ENCODE measurements at places on chromosomes 6 and 20.

DNA sequence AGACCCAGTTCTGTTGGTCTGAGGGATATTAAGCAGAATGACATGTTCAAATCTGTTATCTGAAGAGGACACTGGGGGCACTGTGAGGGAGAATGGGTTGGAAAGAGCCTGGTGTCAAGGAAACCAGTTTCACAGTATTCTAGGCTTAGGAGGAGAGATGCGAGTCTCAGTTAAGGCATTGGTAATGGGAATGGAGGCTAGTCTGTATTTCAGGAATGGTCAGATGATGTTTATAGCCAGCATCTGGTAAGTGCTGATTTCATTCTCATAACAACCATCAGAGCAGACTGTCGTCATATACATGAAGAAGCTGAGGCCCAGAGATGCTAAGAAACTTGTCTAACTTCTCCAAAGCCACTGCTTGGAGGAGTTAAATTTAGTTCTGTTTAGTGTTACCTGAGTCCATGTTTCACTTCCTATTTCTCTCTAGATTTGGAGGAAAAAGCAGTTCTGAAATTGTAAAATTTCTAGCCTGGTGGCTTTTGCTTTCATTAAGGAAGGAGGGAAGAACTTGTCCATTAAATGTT, 242.0 kb downstream of the ARID1B start:
- peak; percentile 16 for DNase-seq

GRCh38 chr20:44598423-44599305, 16.3 kb downstream of the PKIG start:
- no peak for DNase-seq

DNA sequence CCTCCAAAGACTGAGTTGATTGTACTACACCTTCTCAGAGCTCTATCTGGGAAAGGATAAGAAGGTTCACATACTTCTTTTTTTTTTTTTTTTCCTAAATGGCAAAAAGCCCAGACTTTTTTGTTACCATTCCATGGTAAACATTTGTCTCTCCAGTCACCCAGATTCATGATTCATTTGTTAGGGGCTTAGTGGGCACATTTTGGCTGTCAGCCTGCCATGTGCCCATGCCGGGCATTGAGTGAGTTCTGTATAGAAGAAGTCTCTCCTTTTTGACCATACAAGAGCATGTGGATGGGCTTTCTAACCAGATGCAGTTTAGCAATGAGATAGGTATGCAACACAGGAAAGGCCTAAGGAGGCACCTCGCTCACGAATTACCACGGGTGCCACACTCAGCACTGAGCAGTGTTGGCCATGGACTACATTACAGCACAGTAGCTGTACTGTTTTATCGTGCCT, 447.5 kb upstream of the HSF2 start:
- DNase-seq: no peak

- no peak for DNase-seq
Measured at GRCh38 chr6:11702500-11703130, 76.0 kb downstream of the ADTRP start.

GRCh38 chr6:128478230-128479047, 42.0 kb downstream of the PTPRK start:
- DNase-seq: peak; percentile 0

- DNase-seq: no peak
Measured at GRCh38 chr6:167485186-167485978, 160.5 kb downstream of the TTLL2 start.

DNA sequence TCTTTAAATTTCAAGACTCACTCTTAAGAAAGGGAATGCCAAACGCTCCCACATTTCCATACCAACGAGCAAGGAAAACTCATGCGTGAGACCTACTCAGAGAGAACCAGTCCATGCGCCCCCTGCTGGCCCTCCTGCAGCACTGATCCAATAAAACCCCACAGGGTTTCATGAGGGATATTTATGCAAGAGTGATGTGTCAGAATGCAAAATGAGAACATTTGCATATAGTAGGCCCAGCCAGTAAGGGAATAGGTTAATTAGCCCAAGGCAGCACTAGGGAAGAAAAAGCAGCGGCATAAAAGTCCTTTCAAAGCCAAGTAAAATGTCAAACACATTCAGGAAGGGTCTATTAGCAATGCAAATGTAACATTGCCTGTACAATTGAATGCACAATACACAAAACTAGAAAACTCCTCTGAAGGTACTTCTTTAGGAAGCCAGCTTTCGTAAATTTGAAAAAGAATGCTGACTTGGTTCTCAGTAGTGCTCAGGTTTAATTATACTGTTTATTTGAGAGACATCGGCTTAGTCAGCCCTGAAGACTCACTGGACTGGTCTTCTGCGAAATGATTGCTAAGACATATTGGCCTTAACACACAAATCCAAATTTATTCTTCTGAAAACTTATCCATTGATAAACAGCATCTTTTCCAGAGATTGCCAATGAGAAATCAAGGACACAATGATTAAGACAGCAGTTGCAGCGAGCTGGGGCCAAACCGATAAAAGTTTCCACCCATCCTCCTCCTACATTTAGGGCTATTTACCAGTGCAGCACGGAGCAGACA, 93.2 kb downstream of the GMPR start:
- peak; percentile 73 for DNase-seq

GRCh38 chr6:131321589-131321988, 186.3 kb downstream of the AKAP7 start:
- DNase-seq: no peak

GRCh38 chr20:50226093-50226974, 35.7 kb downstream of the CEBPB start:
- DNase-seq: no peak

DNA sequence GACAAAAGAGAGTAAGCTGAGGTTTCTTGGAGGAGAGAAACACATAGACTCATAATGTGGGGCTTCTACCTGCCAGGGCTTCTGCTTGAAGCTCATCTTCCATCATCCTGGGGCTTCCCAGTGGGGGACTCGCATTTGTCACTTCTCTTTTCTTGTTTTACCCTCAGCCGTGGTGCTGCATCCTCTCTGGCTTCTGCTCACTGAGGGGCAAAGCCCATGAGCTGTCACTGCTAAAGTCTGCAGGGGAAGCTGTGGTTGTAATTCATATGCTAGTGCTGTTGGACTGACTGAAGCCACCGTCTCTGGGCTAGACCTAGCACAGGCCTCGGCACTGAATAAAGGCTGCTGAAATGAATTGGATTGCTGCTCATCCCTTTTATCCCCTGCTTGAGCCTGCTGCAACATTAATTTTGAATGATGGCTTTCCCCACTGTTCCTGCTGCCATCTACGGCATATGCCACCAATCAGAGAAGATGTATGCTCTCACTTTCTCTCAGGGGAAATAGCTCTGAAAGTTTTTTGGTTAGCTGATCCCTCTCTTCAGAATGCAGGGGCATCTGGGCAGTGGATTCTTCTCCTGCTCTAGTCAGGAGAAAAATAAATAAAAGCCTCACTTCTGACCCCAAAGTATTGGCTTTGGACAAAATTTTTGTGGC, 568.4 kb upstream of the MAP3K7 start:
- no peak for DNase-seq

DNA sequence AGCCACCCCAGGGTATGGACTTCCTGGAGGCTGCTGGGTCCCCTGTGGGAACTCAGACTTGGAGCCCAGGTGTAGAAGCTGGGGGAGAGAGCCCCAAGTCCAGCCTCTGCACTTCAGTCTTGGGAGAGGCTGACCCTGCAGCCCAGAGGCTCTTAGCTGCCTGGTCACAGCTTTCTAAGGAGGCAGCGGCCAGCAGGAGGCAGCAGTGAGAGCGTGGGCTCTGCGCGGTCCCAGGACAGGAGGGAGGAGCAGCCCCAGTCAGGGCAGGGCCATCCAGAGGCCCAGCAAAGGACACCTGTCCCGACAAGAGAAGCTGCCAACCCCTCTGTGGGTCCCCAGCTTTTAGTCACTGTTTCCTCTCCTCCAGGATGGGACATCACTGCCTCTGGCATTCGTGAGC, 9.4 kb downstream of the TREML2 start:
- DNase-seq: peak; percentile 42

GRCh38 chr6:166026586-166027126, 141.0 kb downstream of the TBXT start:
- no peak for DNase-seq

DNA sequence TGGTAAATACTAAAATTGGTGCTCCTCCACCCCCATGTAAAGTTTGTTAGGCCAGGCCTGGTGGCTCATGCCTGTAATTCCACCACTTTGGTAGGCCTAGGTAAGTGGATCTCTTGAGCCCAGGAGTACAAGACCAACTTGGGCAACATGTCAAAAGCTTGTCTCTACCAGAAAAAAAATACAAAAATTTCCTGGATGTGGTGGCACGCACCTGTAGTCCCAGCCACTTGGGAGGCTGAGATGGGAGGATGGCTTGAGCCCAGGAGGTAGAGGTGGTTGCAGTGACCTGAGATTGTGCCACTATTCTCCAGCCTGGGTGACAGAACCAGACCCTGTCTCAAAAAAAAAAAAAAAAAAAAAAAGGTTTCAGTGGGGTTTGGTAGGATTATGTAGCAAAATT, 41.7 kb downstream of the ITCH start:
- no peak for DNase-seq

GRCh38 chr20:63572788-63573646, 1.0 kb downstream of the HELZ2 start:
- DNase-seq: no peak

GRCh38 chr6:15556711-15557110, 106.1 kb downstream of the DTNBP1 start:
- DNase-seq: no peak

DNA sequence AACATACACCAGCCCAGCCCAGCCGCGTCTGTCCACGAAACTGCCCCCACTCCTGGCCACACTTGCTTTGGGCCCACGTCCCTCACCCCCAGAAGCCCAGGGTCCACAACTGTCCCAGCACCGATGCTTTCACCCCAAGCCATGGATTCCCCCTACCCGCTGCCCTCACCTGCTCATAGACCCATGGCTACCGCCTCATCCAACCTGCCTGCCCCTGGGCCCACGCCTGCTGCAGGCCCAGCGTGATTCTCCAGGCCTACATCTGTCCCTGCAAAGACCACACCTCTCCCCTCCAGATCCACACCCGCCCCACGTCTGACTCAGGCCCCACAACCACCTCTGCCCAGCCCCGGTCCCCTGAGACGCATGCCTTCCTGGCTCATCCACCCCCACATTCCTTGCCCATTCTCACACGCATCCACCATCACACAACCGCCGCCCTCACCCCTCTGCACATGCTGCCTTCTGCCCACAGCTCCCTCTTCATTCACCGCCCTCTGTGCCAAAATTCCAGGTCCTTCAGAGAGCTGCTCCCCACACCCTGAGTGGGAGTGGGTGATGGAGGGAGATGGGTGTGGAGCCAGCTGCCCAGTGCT, 86.7 kb downstream of the GRM4 start:
- DNase-seq: no peak

DNA sequence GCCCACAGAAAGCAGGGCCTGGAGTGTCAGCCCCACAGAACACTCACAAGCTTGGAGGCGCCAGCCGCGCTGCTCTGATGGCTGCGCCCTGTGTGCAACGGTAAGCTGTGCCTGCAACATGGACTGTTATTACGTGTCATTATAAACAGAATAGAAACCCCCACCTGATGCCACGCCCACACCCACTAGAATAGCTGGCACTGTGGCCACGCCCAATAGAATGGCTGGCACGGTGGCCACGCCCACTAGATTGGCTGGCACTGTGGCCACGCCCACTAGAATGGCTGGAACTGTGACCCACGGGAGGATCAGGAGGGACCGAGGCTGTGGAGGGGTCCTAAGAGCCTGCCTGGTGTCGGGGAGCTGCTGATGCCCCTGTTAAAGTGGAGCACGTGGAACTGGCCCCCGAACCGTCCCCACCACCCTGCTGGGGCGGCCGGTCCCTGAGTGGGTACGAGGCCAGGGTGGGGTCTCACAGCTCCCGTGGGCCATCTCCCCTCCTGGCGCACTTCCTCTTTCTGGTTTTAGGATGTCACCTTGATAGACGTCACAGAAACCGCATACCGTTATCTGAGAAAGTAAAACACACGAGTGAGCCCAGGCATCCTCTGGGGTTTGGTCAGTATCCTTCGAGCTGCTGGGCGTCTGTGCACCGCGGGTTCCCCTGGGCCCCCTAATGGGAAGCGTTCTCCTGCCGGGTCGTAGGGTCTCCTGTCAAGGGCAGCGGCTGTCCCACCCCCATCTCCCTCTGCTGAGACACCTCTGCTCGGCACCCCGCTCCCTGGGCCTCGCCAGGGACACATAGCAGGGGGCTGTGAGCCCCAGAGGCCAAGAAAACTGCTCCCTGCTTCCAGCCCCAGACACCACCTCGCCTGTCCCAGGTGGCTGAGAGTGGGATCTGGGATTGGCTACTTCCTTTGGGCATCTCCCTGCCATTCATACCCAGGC, 25.4 kb downstream of the SLC17A9 start:
- peak; percentile 88 for DNase-seq

GRCh38 chr20:10511170-10511508, 76.0 kb downstream of the SLX4IP start:
- no peak for DNase-seq

DNA sequence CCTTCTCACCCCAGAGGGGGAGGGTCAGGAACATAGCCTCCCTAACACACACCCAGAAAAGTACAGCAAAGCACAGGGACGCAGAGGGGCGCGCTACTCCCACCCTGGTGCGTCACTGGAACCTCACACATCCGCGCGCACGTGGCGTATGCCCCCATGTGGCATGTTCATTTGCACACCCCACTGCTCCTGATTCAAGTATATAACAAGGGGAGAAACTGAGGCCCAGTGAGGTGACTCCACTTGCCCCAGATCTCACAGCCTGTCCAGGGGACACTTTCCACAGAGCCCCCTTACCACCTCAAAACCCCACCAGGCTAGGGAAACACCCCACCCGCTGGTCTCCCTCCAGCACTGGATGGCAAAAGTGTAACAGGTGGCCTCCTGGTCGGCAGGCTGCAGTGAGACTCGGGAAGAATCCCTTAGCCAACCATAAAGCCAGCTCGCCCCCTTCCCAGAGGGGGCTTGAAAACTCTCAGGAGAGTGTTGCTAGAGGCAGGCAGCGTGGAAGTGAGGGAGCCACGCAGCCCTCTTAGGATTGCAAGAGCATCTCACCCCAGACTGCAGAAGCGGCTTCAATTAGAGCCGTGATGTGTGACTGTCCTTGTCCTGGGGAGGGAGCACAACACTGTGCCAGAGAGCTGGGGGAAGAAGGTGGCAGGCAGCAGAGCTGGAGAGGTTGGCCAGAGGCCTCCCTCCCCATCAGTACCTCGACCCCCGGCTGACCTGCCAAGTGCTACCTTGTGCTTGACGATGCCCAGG, at the start of gene GRM4:
Gene GRM4 (minus strand): TSS at position 67 of the 762 bp plus-strand sequence. CDS start 12,591 bp downstream, outside the sequence.
- no peak for DNase-seq

GRCh38 chr20:49320460-49320859, 42.6 kb upstream of the ZNFX1 start:
- no peak for DNase-seq

DNA sequence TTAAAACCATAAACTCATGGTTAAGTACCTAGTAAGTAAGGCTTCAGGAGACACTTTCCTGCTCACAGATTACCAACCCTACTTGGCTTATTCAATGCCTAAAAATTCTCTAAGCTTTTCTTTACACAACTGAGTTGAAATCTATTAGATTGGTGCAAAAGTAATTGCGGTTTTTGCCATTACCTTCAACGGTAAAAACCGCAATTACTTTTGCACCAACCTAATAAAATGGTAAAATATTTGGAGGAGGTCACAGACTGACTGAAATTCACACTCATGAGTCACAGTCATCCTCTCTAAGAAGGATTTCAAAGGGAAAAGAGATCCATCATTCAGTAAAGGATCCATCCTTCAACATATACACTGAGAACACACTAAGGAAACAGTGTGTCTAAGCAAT, 25.9 kb downstream of the PKHD1 start:
- DNase-seq: no peak

Data from CD4-positive, alpha-beta T cell treated with Interleukin-12 subunit alpha and Interleukin-12 subunit beta, for 1 hour (primary cell).